ENCODE measurements at places on chromosomes 7 and 10.
A peak's percentile ranks its signal among the peaks of the same experiment; 100 is the strongest.

- no peak for DNase-seq
Observed at GRCh38 chr10:93445097-93445960, 36.8 kb downstream of the MYOF start.

DNA sequence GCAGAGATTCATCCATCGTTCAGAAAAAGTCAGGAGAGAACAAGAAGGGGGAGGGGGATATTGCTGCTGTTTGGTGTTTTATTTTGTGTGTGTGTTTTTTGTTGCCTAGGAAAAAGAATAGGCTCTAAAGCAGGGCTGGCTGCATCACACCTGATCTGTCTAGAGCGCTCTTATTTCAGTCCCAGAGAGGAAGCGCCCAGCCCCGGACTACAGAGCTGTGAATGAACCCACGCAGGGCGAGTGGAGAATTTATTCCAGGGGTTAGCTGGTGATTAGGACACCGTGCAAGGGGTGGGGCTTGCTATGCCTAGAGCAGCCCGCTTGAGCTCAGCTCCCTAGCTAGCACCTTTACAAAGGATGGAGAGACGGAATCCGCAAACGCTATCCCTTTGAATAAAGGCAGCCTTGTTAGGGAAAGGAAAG, 621 bp upstream of the FAM13C start:
- DNase-seq, result peak; percentile 38

DNA sequence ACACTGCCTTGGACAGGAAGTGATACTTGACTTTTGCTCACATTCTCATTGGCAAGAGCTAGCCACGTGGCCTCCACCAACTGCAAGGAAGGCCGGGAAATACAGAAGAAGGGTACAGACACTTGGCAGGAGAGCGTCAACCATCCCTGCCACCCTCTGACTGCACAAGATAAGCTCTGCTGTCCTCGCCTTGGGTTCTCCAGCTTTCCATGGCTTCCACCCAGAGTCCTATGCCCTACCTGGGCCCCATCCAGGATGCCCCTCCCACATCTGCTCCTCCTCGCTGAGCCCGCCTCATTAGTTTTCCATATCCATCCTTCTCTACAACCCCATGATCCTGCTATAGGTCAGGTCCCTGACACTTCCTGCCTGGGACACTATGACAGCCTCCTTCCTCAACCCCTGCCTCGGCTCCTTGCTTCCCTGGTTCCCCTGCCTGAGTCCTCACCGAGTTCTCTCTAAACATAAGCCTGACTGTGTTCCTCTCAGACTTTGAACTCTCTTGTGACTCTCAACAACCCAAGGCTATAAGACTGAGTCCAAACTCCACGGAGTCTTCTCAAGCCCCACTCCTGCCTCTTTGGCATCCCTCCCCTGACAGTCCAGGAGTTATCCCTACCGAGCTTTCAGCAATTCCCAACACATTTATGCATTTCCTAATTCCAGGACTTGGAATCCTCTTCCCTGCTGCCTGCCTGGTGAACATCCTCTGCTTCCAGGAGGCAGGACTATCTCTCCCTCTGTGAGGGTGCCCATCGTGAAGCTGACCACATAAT, 23.2 kb upstream of the GDF10 start:
- DNase-seq, result no peak

GRCh38 chr7:98802088-98802780, 67.6 kb downstream of the TMEM130 start:
- DNase-seq, result no peak

- peak; percentile 65 for DNase-seq
Observed at GRCh38 chr10:117005527-117006055, 604 bp upstream of the SHTN1 start.

GRCh38 chr7:3493499-3493898, 192.4 kb downstream of the SDK1 start:
- DNase-seq, result no peak

DNA sequence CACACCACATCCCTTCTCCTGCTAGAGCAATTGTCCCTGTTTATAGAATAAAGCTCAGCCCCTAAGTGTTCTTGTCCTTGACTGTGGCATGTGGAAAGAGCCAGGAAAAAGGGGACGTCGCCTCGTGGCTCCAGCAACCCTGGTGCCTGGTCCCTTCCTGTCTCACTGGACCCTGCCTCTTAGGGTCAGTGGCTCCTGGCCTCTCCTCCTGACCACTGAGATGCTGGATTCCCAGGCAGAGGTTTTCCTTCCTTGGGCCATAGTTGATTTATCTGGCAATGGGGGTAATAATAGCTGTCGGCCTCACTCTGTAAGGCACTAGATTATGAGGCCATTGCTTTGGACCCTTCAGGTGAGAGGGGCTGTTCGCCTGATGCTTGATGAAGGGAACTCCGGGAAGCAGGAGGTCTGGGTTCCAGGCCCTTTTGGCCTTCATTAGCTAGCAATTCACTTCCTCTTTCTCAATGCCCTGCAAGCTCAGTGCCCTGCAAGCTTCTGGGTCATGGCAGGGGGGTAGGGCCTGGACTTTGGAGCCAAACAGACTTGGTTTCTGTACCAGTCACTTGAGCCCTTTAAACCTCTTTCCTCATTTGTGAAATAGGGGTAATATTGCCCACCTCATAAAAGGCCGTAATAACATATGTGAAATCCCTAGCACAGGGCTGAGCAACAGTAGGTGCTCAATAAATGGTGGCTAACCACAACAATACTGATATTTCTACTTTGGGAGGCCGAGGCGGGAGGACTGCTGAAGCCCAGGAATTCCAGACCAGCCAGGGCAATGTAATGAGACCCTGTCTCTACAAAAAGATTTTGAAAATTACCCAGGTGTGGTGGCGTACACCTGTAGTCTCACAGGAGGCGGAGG, 1.1 kb downstream of the ASL start:
- DNase-seq, result no peak

DNA sequence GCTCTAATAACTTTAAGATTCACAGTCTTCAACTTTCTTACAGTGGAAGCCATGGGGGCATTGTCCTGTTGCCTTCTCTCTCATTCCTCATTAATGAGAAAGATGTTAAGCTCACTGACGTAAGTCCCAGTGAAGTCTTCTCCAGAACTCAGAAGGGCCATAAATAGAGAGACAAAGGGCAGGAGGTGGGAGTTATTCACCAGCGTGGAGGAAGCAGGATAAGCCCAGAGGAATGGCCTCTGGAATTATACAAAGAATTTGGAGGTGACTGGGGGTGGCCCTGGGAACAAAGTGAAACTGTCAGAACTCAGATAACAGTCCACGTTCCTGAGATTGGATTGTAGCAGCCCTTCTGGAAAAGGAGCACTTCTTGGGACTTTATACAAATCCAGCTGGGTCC, 52.4 kb downstream of the SORBS1 start:
- DNase-seq, result no peak

- DNase-seq, result no peak
Observed at GRCh38 chr7:74334030-74334429, 44.8 kb downstream of the CLIP2 start.

DNA sequence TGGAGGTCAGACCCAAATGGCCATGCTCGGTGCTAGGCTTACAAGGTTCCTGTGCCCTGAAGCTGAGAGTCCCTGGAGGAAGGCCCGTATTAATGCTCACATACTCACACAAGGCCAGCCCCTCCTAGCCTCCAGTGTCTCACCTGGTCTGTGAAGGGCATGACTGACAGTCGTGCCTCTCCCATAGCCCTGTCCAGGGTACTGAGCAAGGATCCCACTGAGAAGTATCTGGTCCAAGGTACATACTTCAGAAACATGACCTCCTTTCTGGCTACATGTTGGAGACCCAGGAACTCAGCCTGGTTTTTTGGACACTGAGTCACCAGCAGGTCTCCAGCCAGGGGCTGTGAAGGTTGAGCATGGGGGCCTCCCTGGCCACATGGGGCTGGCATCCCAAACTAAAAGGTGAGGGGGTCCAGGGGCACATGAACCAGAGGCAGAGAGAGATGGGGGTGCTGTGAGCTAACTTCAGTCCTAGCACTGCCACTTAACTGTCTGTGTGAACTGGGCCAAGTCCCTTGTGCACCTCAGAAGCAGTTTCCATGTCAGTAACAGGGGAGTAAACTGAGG, 17.6 kb upstream of the RASGEF1A start:
- no peak for DNase-seq

GRCh38 chr10:132724446-132724845, 61.5 kb downstream of the NKX6-2 start:
- DNase-seq, result no peak

DNA sequence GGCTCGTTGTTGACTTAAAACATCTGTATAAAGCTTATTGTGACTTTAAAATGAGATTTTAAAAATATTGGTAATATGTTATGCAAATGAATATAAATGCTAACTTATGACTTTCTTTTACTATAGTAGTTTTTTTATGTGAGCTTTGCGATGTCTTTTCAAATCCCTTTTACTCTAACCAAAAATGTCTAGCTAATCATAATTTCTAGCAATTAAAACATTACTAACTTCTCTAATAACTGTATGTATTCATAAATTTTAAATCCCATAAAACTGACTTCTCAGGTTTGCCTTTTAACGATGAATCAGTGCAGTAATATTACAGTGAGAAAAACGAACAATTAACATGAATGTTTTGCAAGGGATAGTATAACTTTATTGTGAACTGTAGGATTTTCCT, 113.2 kb downstream of the MAPK8 start:
- no peak for DNase-seq

- no peak for DNase-seq
Observed at GRCh38 chr7:131648491-131648890, 92.1 kb upstream of the PODXL start.

DNA sequence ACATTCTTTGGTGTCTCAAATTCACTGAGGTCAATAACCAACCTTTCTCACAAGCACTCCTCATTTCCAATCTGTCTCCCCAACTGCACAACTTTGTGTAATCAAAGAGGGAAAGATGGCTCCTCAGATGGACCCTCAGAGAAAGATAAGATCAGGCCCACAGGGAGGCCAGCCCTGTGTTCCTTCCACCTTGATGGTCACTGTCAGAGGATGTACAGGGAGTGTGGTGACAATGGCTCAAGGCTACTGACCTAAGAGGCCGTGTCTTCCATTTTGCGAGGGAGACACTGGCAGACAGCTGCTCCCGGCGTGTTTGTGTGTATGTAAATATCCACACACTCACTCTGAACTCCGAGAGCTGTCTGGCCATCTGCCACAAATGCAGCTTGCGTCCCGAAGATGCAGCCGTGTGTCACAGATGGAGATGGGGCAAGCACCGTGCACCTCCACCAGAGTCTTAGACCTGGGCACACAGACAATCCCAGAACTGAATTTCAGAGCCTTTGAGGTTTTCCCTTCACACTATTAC, 712.1 kb upstream of the NRP1 start:
- DNase-seq, result no peak

DNA sequence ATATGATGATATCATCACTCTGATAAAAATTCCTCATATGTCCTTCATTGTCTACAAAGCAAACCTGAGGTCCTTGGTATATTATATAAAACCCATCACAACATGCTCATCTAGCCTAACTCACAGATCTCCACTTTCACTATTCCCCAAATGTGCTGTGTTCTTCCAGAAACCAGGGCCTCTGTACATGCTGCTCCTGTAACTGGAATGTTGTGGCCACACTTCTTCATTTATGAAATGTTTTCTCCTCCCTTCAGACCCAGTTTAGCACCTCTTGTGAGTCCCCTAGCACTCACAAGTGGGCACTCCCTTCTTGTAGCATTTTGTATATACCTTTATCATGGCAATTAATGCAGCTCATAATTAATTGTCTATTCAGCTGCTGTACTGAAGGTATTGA, 61.9 kb downstream of the AASS start:
- no peak for DNase-seq

DNA sequence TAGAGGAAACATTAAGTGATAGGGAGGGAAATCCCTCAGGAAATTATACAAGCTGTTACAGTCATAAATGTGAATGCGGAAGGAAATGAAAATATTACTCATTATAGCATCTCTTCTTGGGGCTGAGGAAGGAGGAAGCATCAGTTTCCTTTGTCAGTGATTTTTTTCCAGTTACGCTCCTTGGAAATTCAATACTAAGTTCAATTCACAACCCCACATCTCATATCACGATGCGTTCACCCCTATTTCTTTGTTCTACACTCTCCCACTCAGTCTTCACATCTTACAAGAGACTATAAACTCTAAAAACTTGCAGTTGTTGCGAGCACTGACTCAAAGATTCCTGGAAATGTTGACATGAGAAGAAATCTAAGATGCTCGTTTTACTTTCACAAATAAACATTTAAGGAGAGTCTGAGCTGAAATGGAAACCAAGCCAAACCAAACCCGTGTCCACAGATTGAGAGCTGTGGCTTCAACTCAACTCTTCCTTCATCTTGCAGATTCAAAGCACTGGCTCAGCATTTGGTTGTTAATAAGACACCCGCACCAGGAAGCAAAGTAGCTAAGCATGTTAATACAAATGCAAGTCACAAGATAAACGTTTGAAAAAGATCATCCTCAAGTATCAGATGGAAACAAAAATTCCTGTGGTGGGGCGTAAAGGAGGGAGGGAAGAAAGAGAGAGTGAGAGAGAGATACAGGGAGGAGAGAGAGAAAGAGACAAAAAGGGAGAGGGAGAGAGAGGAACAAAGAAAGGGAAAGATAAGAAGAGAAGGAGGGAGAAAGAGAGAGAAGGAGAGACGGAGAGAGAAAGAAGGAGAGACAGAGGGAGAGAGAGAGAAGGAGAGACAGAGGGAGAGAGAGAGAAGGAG, 150.0 kb upstream of the RSU1 start:
- DNase-seq, result no peak

Measured in hypothalamus (tissue), 51 donors.